ENCODE measurements at places on chromosomes 12 and 14.
A peak's percentile ranks its signal among the peaks of the same experiment; 100 is the strongest.

GRCh38 chr12:43113135-43113534 lies 438.9 kb downstream of the ADAMTS20 start:
- peak; percentile 4 for DNase-seq

GRCh38 chr12:101697930-101698799 lies 725 bp downstream of the CHPT1 start:
- peak; percentile 34 for DNase-seq

DNA sequence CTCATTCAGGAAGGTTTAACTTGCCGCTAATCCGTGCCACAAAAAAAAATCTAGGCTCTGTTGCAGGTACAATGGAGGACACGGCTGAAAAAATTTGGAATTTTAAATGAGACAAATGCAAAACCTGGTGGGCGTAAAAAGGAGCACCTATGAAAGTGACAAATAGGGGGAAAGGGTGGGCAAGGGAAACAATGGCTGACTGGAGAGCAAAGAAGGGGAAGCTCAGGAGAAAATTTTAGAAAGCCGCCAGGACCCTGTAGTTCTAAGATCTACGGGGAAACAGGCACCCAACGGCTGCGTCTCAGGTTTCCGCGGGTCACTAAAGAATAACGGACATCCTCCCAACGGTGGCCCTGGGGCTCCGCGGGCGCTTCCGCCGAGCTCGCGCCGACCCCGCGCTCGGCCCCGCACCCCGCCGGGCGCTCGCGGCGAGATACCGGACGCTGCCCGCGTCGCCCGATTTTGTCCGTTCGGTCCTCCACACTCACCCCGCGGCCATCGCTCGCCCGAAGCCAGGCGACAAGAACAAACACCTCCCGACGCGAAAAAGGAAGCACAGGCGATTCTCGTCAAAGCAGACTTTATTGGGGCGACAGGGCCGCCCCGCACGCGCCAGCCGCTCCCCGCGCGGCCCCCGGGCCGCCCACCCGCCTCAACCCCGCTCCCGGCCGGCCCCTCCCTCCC lies 1.1 kb upstream of the YY1 start:
- peak; percentile 68 for DNase-seq

DNA sequence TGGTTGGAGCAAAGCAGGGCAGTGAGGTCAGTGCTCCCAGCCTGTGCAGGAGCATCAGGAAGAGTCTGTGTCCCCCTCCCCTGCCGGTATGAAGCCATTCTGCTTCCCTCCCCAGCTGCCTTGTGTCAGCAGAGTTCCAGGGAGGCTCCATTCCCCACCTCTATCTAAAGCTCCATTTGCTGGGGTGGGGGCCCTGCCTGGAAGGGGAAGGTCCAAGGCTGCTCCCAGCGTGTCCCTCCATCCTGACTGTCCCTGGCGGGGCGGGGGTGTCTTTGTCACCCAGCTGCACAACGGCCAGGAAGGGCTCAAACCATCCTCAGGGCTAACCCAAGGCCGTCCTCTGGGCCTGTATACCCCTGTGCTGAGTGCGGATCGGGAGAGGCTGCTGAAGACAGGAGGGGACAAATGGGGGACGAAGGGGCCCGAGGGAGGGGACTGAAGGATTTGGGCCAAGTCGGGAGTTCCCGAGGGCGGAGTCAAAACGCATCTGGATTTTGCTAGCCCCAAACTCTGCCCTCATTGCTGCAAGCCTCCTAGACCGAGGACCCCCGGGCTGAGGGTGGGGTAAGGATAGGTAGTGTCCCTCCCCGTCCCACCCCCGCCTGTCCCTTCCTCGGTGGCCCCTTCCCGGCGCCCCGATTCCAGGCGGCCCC lies 748 bp upstream of the ACVRL1 start:
- no peak for DNase-seq

DNA sequence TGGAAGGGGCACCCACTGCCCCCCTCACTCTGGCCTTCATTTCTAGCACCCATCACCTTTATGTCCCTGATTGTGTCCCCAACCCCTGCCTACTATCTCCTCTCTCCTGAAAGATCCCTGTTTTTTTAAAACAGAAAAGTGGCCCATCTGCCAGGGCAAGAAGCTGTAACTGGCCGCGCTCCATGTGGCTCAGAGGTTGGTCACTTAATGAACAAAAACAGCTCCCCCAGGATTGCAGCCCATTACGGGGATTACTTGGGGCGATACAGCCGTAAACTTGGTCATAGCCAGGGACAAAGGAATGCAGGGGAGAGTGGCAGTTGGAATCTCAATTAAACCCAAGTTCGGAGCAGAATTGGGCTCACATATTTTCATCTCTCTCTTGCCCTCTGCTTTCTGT lies 34.8 kb upstream of the VSX2 start:
- no peak for DNase-seq

DNA sequence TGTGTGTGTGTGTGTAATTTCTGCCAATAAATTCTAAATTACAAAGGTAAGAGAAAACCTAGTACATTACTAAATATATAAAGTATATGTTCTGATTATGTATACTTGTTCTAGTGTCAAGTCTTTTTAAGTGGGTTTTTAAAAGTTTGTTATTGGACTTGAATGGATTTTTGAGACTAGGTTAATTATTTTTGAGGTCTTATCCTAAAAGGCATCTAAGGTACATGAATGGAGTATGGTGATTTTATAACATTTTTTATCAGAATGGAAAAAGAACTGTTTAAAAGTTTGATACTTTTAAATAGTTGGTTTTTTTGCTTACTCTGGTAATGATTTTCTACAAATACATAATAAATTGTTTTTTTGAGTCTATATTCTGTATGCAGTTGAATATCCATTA lies 22.5 kb upstream of the TMPRSS12 start:
- no peak for DNase-seq

GRCh38 chr12:57401165-57401564 lies 29.7 kb downstream of the R3HDM2 start:
- DNase-seq: no peak

DNA sequence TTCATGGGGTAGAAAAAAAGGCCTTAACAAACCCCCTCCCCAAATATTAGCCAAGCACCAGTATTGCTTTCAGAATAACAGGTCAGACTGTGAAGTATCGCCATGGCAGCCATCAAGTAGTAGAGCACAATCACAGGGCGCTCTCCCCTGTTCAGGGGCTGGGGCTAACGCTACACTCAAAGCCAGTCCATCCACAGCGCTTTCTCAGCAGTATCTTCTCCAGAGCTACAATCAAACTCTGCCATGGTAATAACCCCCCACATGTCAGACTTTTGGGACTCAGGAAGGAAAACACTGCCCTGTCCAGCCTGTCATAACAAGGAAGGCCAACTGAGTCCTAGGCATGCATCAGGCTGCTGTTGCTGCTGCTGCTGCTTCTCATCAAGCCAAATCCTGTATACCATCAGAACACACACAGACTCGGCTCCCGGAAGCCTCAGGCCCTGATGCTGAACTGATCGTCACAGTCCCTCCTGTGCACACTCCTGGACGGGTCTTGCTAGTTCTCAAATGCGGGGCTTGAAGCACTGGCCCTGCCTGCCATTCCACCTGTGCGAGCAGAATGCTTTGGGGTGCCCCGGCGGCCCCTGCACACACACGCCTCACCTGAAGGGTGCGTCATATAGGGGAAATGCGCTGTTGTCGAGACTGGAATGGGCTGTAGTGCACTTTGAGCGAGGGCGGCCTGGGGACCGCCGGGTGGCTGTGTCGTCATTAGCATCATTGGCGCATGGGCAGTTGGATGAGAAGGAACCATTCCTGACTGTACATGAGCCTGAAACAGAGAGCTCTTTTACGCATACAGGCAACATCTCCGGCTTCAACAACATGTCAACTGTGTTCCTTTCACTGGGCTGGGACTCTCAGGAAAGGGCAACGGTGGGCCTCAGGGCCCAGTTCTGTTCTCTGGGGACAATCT lies 47.6 kb downstream of the SH2B3 start:
- DNase-seq: no peak

GRCh38 chr12:53057816-53058500 lies 8.1 kb downstream of the TNS2 start:
- no peak for DNase-seq

DNA sequence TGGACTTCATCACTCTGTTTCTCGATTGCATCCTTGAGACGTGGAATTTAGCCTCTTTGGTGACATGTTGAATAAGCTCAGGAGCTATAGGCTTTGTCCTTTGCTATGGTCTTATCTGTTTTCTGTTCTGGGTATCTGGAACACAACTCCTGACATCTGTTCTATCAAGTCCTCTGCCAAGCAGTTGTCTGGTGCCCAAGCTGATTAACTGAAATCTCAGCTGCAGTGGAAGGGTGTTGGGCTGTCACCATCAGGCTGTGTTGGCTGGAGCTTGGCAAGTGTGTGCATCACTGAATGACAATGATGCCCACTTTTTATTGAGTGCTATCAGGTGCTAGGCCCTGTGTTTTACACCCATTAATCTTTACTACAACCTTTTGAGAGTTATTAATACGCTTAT lies 77.8 kb downstream of the SMOC1 start:
- DNase-seq: no peak

GRCh38 chr12:120804428-120804827 lies 78.8 kb downstream of the ACADS start:
- DNase-seq: no peak

GRCh38 chr12:2805143-2805520 lies 7.3 kb upstream of the ITFG2 start:
- DNase-seq: peak; percentile 81

DNA sequence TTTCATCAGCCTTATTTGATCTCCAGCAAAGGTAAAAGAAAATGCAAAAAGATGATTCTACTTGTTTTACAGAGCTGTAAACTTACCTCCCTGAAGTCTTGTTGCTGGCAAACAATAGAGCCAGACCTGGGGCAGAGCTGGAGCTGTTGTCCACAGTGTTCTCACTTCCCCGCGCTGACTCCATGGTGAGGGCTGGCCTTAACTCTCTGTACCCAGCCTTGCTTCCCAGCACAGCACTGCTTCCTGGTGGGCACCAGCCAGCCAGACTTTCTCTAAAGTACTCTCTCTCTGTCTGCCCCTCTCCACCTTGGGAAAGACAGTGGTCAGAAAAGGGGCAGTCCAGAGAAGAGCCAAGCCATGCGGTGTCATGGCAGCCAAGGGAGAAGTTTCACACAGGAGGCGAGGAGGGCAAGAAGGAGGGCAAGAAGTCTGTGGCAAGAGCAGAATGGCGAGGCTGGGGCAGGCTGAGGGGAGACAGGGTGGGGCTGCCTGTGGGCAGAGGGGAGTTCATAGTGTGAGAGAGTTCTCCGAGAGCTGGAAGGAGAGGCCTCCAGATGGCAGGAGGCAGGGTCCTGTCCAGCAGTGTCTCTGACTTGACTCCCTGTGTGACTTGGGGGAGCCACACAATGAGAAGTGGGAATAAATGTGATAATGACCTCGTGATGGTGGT lies 9.3 kb downstream of the EVL start:
- DNase-seq: no peak

DNA sequence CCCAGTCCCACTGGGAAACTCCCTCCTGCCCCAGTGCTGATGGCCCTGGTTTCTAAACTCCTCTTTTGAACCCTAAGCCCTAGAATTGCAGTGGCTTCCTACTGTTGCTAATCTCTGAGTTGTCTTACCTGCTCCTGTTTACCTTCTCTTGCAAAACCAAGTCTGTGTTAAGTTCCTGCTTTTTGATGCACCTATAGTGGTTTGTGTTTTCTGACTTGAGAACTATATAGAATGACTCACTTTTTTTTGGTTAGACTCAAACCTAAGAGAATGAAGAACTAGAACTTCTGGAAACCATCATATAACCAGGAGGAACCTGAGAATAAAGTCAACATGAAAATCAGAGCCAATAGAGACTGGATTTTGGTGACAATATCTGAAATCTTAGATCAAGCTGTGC lies 5.5 kb upstream of the GAS2L3 start:
- no peak for DNase-seq

DNA sequence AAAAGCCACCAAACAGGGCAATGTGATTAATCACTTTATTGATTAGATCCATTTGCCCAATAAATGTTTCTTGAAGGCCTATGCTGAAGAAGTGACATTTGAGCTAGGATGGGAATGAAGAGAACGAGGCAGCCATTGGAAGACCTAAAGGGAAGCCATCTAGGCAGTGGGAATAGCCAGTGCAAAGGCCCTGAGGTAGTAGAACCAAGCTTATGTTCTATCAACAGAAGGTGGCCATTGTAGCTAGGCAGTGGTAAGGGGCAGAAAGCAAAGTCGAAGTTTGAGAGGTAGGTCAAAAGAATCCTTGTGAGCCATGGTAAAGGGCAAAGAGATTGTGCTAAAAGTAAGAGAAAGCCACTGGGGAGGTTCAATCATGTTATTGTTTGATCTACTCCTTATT lies 173.1 kb downstream of the ITPR2 start:
- no peak for DNase-seq

- DNase-seq: no peak
These were observed 110.1 kb upstream of the TMEM132D start for GRCh38 chr12:130013771-130014484.

- no peak for DNase-seq
These were observed 358.2 kb downstream of the DIO2 start for GRCh38 chr14:79852950-79853744.
